ENCODE measurements at places on chromosomes 1 and 21.

DNA sequence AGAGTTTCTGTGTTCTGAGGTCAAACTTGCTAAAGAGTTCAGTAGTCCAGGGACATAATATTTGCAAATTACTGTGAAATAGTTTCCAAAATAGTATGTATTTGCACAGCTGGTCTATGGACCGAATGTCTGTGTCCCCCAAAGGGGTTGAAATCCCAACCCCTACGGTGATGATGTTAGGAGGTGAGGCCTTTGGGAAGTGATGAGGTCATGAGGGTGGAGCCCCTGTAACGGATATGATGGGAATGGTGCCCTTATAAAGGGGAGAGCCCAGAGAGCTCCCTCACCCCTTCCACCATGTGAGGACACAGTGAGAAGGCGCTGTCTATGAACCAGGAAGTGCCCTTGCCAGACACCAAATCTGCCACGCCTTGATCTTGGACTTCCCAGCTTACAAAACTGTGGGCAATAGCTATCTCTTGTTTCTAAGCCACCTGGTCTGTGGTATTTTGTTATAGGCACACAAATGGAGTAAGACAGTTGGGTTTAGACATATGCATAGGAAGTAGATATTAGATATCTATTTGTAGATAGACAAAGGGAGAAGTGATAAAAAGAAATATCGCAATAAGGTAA is 21.7 kb downstream of the RNF187 start:
- DNase-seq, result no peak

GRCh38 chr1:246413430-246413829 is 93.6 kb downstream of the SMYD3 start:
- DNase-seq, result no peak

- no peak for DNase-seq
Observed at GRCh38 chr1:26607186-26607585, 77.6 kb downstream of the RPS6KA1 start.

- DNase-seq, result no peak
Observed at GRCh38 chr1:100350787-100351094, 1.6 kb upstream of the CDC14A start.

DNA sequence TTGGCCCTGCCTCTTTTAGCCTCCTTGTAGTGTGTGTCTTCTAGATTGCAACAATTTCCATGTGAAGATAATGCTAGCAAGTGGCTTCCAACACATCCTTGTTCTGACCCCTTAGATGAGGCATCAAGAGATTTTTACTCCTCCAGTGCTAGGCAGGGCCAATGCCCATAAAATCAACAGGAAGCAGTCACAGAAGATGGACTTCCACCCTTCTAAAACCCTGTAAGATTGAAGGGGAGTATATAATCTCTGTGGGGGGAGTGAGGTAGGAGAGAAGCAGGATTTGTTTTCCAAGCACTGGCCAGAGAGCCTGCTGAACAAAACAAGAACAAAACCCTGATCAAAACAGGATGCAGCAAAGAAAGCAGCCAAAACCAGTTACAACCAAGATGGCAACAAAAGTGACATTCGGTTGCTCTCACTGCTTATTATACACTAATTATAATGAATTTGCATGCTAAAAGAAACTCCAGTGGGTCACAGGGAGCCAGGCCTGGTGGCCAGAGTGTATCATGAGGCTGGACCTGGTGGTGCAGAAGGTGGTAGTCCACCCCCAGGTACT is 12.1 kb downstream of the GON4L start:
- no peak for DNase-seq

- DNase-seq, result no peak
Observed at GRCh38 chr1:85363521-85363920, 87.1 kb upstream of the BCL10 start.

GRCh38 chr1:229161740-229162139 is 109.2 kb upstream of the RAB4A start:
- DNase-seq, result no peak

DNA sequence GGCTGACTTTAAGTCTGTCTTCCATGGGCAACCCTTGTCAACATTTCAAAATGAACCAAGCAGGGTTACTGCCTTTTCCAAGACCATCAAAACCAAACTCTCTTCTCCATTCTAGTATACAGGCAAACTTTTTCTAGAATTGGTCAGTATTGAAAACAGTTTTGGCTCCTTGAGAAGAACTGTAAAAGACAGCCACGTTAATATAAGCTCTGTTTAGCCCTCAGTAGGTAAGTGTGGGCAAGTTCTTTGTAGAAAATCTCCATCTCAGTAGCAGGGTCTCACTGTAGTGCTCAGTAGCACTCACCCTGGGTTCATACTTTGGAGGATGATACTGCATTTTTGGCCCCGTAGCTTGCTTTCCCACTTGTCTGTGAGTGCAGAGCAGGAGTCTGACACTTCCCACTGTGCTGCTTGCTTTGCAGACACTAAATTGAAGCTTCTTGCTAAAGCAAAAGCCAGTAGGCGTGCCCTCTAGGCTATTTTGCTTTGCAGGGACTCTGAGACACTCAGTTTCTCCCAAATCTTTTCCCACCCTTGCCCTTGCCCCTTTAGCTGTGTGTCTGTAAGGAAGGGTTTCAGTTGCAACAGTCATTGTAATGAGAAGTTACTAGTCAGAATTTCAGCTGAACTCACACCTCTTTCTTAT is 34.3 kb upstream of the CACYBP start:
- DNase-seq, result no peak

GRCh38 chr1:100643471-100644196 is 75.9 kb upstream of the VCAM1 start:
- no peak for DNase-seq

Data from GM18507 (cell line).